ENCODE measurements at places on chromosomes 16 and 17. TPM values are rescaled to one million over a fixed set of nuclear protein-coding genes. Genes with fewer than 3 reads are reported as not detected.

The SLC9A5 gene
- total RNA-seq: 2.1 TPM

The NOXO1 gene
- total RNA-seq: 43.9 TPM

The METRNL gene
- total RNA-seq: 84.2 TPM

The KRTAP3-1 gene
- not detected for total RNA-seq

The GHDC gene
- 20.6 TPM for total RNA-seq

The CCL13 gene
- total RNA-seq: 0.82 TPM

The GNGT2 gene
- total RNA-seq: 0.56 TPM

The SLC13A2 gene
- 24.7 TPM for total RNA-seq

The MEIOC gene
- not detected for total RNA-seq

The MARCHF10 gene
- not detected for total RNA-seq

The PIK3R5 gene
- 2.5 TPM for total RNA-seq

- no peak overlapping the region for H3K27ac ChIP-seq
- no peak for DNase-seq
- peaks cover 13% of the 10 kb centered on the region for H3K36me3 ChIP-seq
- no peak overlapping the region for H3K4me3 ChIP-seq
- peaks cover 13% of the 10 kb centered on the region for H3K4me1 ChIP-seq
These were observed 5.9 kb upstream of the BAIAP3 start for GRCh38 chr16:1327619-1327947.

GRCh38 chr16:67652578-67653127, 7.4 kb downstream of the ACD start:
- no peaks in the 10 kb centered on the region for H3K4me1 ChIP-seq
- DNase-seq: no peak
- H3K36me3 ChIP-seq: no peaks in the 10 kb centered on the region
- H3K4me3 ChIP-seq: no peak overlapping the region

- H3K4me1 ChIP-seq: no peaks in the 10 kb centered on the region
- no peak overlapping the region for H3K4me3 ChIP-seq
- H3K27ac ChIP-seq: no peak overlapping the region
- no peak for DNase-seq
These were observed 54.0 kb downstream of the CFDP1 start for GRCh38 chr16:75379339-75379738.

- no peak overlapping the region for H3K4me3 ChIP-seq
- H3K36me3 ChIP-seq: no peaks in the 10 kb centered on the region
- H3K27me3 ChIP-seq: no peaks in the 10 kb centered on the region
These were observed 43.4 kb downstream of the HNF1B start for GRCh38 chr17:37701496-37701898.

- H3K4me1 ChIP-seq: no peaks in the 10 kb centered on the region
- H3K27ac ChIP-seq: no peak overlapping the region
- H3K36me3 ChIP-seq: peaks cover 25% of the 10 kb centered on the region
- no peak for DNase-seq
These were observed 82.0 kb downstream of the TTC19 start for GRCh38 chr17:16081507-16082087.

DNA sequence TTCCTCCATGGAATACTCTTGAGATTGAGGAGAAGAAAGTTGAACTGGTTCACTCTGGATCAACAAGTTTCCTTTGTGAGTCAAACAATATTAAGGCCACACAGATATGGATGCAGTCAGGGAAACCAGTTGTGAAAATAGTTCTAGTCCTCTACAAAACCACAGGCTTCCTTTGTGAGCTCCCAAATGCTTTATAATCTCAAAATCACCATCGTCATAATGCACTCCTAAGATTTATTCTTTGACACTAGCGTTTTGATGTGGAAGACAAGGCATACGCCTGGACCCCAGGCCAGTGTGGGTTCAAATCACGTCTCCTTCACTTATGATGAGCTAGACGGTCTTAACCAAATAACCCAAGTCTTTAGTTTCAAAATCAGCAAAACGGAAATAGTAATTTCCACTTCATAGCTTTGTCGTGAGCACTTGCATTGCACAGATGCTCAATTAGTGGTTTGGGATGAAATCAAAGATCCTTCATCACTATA, 142.6 kb downstream of the STX8 start:
- H3K4me1 ChIP-seq: no peaks in the 10 kb centered on the region
- H3K27ac ChIP-seq: no peak overlapping the region
- no peak overlapping the region for H3K4me3 ChIP-seq
- H3K36me3 ChIP-seq: no peaks in the 10 kb centered on the region

DNA sequence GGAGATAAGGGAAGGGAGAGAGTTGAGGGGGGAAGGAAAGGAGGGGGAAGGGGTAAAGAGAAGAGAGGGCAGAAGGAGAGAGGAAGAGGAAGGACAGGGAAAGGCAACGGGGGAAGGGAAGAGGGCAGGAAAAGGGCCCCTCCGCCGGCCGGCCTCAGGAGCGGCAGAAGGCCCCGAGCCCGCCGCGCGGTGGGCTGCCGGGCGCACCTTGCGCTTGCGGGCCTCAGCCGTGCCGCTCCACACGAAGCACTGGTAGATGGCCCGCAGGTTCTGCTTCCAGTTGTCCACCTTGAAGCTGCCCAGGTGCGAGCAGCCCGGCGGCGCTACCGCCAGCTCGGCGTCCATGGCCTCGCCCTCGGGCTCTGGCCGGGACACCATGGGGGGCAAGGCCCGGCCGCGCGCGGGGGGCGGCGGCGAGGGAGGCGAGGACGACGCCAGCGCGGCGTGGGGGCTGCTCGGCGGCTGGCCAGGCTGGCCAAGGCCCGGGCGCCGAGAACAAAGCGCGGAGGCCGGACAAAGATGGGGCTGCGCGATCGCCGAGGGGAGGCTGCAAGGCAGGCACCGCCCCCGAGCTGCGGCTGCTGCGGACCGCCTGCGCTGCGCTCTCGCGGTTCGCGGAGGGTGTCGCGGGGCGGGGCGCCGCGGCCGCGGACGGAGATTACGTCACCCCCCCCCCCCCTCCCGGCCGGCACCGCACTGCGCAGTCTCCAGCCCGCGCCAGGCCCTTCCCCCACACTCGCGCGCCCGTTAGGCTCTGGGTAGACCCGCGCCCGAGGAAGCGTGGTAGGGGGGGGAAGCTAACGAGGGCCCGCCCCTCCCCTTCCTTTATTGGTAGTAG, at the start of gene USP22:
Gene USP22, minus strand, starts transcription at position 554 of the 838 bp plus-strand sequence. Its CDS starts 176 bp downstream, at position 378.
- H3K27ac ChIP-seq: peak within 1 kb of the TSS; percentile 100
- H3K36me3 ChIP-seq: no peaks in the 10 kb centered on the region
- peak; percentile 40 for DNase-seq
- peaks cover 7% of the 10 kb centered on the region for H3K4me1 ChIP-seq
- H3K27me3 ChIP-seq: no peaks in the 10 kb centered on the region

DNA sequence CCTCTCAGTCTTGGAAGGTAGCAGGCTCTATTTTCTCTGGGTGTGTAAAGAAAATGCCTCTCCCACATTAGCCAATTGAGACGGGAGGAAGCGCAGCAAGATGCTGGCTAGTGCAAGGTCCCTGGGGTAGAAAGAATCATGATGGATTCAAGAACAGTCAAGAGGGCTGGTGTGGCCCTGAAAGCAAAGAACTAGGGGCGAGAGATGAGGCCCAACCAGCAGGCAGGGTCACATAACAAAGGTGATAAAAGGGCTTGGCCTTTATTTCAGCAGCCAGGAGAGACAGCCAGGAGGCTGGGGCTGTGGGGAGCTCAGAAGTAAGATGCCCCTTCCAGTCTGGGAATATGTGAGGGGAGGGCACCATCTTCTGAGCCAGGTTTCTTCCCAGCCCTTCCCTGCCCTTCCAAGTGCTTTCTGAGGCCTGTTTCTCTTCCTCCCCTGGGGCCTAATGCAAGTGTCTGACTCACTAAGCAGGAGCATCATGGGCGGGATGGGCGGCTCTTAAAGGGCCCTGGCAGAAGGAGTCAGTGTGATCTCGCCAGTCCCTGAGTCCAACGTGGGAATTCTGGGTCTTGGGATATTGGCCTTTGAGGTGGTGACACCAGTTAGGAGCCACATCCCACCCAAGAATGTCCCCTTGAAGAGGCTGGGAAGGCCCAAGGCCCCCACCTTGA, 3.9 kb upstream of the NLRC5 start:
- no peaks in the 10 kb centered on the region for H3K27me3 ChIP-seq
- H3K4me1 ChIP-seq: peaks cover 34% of the 10 kb centered on the region
- no peaks in the 10 kb centered on the region for H3K36me3 ChIP-seq
- H3K27ac ChIP-seq: peak overlapping the region; percentile 64

GRCh38 chr16:50318796-50319578, 49.8 kb downstream of the BRD7 start:
- no peak for DNase-seq
- H3K4me3 ChIP-seq: no peak overlapping the region
- peaks cover 4% of the 10 kb centered on the region for H3K36me3 ChIP-seq
- H3K27me3 ChIP-seq: no peaks in the 10 kb centered on the region
- no peaks in the 10 kb centered on the region for H3K4me1 ChIP-seq

DNA sequence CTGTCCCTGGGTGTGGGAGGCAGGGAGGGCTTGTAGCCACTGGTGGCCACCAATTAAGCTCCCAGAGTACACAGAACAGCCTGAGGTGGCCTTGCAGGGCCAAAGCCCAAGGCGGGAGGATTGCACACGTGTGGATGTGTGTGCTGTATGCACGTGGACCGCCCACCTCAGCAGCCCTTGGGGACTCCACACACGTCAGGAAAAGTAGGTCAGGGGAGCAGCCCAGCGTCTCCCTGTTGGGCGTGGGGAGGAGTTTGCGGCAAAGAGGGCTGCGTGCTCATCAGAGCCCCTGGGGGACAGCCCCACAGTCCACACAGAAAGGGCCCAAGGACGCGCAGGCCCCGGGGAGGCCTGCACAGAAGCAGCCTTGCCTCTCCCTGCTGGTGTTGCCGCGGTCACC, 19.6 kb downstream of the SBK1 start:
- no peaks in the 10 kb centered on the region for H3K27me3 ChIP-seq
- no peak overlapping the region for H3K4me3 ChIP-seq

DNA sequence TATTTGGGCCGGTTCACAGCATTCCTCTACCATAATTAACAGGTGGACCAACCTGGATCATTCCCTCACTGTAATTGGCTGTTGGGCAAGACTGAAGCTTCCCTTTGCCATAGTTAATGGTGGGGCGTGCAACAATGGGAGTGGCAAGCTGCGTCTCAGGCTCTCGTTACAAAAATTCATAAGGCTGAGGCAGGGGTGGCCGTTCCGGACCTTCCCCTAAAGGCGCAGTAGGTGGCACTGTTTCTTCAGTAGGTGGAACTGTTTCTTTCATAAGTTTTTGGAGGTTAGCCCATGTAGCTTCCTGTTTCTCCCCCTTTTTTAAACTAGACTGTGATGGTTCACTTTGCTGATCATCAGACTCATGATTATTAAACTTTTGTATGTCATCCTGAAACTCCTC, 17.0 kb upstream of the TMC5 start:
- peaks cover 2% of the 10 kb centered on the region for H3K4me1 ChIP-seq
- H3K36me3 ChIP-seq: no peaks in the 10 kb centered on the region
- no peak overlapping the region for H3K27ac ChIP-seq
- peaks cover 3% of the 10 kb centered on the region for H3K27me3 ChIP-seq
- no peak overlapping the region for H3K4me3 ChIP-seq

DNA sequence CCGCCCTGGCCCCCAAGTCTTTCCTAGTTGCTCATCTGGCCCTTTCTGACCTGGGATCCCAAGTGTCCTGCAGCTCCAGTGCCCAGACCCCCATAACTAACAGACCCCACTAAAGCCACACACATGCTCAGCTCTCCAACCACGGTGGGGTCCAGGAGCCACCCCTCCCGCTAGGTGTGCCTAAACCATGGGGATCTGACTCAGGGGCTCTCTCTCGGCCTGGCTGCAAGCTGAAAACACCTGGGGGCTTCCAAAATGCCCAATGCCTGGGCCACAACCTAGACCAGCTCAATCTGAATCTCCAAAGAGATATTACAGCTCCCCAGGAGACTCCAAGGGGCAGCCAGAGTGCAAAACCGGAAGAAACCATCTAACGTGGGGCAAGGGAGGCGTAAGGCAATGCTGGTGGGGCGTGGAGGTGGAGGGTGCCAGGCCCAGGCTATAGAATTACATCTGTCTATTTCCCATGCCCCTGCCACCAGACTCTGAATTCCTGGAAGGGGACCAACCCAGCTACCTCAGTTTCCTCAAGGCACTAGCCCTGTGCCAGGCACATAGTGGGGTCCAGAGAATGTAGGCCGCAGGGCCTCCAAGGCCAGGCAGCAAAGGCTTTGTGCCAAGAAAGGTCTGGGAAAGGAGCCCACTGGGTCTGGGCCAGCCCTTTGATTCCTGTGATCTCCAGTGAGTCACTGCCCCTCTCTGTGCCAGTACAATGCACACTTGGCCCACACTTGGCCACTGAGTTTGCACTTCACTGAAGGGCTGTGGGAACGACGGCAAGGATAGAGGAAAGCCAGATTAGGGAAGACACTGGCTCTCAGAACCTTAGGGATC, 3.3 kb downstream of the CD2BP2 start:
- H3K4me3 ChIP-seq: no peak overlapping the region
- no peak overlapping the region for H3K27ac ChIP-seq
- peaks cover 8% of the 10 kb centered on the region for H3K36me3 ChIP-seq
- H3K27me3 ChIP-seq: no peaks in the 10 kb centered on the region
- peaks cover 7% of the 10 kb centered on the region for H3K4me1 ChIP-seq

DNA sequence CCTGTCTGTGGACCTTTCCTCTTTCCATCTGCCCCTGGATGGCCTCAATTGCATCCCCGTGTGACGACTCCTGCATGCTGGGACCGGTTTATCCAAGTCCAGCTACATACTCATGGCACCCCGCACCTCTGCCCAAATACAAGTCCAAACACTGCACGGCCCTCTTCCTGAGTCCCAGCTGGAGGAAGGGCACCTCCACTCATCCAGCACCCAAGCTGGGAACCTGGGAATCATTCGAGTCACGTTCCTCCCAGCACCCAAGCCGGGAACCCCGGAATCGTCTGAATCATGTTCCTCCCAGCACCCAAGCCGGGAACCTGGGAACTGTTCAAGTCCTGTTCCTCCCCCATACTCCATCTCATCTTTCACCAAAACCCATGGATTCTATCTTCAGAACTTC, 10.2 kb downstream of the TRARG1 start:
- no peak overlapping the region for H3K27ac ChIP-seq
- no peak overlapping the region for H3K4me3 ChIP-seq
- H3K36me3 ChIP-seq: no peaks in the 10 kb centered on the region
- H3K27me3 ChIP-seq: no peaks in the 10 kb centered on the region
- no peaks in the 10 kb centered on the region for H3K4me1 ChIP-seq
- no peak for DNase-seq

- no peaks in the 10 kb centered on the region for H3K36me3 ChIP-seq
- H3K4me1 ChIP-seq: no peaks in the 10 kb centered on the region
- no peaks in the 10 kb centered on the region for H3K27me3 ChIP-seq
- H3K27ac ChIP-seq: no peak overlapping the region
- no peak for DNase-seq
These were observed 98.3 kb downstream of the N4BP1 start for GRCh38 chr16:48511716-48512115.

DNA sequence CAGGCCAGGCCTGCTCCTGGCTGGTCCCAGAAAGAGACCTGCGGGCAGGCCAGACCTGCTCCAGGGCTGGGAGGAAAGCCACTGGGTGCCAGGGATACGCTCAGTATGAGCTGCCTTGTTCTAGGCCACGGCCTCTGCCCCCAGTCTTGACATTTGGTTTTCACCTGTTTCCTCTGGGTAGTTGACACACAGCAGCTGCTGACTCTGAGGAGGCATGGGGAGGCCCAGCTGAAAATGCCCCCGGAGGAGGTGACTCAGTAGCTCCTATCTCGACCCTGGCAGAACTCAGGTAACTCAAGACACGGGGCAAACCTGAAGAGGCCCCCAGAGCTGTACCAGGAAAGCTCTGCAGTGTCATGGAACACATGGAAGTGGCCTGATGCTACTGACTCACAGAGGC, 13.9 kb upstream of the ADGRG1 start:
- H3K27me3 ChIP-seq: no peaks in the 10 kb centered on the region
- H3K27ac ChIP-seq: no peak overlapping the region
- H3K4me1 ChIP-seq: no peaks in the 10 kb centered on the region
- DNase-seq: no peak
- no peak overlapping the region for H3K4me3 ChIP-seq
- no peaks in the 10 kb centered on the region for H3K36me3 ChIP-seq
